Activated T-helper 9 cell treated with anti-CD3 and anti-CD28 coated beads, Interleukin-2, amount 50 U/mL, for 16 hours (primary cell): ENCODE measurements at places on chromosomes 6 and 20.

GRCh38 chr20:23139524-23139923 lies 53.4 kb upstream of the CD93 start:
- no peak for DNase-seq

DNA sequence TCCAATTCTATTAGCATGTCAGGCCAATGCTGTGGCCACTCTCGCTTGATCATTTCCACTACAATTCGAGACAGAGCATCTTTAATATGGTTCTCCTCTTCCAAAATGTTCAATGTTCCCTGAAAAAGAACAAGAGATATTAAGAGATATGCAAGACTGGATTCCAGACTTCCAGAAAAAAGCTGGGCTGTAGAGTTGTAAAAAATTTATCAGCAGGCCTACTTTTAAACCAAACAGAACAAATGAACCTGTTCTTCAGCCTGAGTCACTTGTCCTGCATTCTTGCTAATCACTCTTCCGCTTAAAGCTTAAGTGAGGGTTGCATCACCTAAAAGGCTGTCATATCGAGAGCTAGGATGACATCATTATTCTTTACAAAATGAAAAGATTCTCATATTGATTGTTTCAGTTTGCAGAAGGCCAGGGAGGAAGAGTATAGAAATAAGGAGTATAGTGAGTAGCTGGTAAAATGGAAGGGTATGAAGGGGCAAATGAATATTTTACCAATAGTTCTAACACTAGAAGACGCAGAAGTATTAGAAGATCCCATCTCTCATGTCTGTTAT lies 4.9 kb downstream of the XPO5 start:
- DNase-seq, result no peak

DNA sequence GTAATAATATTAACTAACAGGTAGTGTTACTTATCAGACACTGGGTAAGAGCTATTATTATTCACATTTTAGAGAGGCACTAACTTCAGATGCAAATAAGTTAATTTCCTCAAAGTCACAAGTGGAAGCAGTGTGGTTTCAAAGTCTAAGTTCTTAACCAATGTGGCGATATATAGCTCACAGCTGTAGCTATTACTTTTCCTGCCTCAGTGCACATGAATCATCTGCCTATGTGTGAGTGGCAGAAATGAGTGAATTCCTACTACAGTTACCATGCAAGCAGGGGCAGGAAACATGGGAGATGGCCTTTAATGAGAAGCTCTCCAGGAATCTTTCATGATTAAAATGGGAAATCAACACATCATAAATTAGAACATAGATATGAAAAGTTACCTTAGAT lies 126.2 kb upstream of the EYA4 start:
- DNase-seq, result no peak

DNA sequence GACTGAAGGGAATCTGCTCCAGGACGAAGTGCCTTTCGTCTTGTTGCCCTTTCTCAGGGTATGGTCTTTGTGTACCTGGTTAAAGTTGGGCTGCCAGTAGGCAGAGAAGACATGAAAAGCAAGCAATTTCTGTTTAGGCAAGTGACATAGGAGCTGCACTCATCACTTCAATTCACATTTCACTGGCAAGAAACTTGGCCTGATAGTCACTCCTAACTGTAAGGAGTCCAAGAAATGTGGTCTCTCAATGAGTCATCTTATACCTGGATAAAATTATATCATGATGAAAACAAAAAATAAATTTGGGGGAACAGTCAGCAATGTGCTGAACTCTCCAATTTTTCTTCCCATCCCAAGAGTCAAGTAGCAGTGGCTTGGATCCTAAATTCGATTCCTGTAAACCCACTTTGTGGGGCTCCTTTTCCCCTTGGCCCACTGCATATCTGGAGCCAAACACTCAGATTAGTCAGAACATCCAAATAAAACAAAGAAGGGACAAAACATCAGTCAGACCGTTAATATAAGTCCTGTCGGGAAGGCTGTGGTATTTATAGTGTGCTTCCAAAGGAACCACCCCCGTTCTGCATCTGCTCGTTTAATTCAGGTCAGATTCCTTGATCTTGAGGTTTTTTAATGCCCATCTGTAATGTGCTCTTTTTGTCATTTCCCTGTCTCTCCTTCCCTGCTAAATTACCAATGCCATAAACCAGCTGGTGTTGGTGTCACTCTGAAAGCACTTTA lies 5.0 kb upstream of the GABRR1 start:
- DNase-seq, result no peak

- no peak for DNase-seq
Measured at GRCh38 chr6:170091000-170091638, 199.8 kb downstream of the DLL1 start.
